Effector CD8-positive, alpha-beta T cell (primary cell): ENCODE measurements at places on chromosomes 1 and 21.

DNA sequence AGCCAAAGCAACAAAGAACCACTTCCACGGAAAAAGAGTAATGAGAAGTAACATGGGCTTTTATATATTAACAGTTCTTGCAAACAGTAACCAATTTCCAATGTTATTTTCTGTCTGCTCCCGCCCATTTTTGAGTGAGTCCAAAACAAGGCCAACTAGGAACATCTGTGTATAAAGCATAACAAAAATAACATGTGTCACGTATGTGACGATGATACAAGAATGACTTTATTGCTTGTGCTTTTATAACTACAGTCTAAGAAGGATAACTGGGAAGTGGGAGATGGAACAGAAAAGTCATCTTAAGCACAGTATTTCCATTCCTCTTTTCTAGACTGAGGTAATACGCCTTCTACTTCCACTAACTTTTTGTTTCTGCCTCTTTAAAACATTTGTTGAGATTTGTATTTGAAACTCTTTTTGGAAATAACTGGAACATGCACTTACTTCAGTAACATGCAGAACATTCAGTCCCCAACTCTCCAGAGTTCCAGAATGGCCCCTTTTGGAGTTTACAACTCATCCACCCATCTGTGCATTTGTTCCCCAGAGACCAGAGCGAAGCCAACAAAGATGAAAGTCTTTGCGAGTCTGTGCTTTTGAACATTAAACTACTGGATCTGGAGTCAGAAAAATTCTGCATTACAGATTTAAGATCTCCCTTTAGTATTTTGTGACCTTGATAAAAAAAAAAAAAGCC is 143.0 kb upstream of the ZRANB2 start:
- DNase-seq: no peak

DNA sequence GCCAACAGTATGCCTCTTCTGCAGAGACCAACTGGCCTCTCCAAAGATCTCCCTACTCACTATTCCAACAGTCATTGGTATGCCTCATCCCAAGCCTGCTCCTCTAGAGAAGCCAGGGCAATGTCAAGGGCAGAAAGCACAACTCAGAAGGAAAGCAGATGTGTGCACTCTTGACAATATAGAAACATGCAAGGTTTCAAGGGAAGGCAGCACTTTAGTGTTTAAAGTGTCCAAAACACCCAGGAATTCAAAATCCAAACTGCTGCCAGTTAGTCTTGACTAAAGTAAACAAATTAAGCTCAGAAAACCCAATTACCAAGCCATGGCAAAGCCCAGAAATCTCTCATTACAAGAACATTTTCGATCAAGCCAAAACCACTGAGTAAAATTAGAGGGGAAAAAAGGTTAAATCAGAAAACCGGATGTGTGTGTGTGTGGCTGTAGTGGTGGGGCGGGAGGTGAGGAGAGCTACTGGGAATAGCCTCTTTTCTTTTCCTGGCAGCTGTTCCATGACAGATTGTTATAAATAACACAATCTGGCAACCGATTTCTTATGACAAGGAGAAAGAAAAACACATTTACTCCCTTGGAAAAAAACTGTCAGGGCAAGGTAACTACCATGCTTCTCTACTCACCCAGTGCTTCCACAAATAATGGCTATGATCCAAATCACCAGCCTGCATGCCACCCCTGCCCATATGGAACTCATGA is 39.2 kb downstream of the EIF2B3 start:
- no peak for DNase-seq

GRCh38 chr1:29270929-29271521 is 34.7 kb downstream of the PTPRU start:
- DNase-seq: no peak

DNA sequence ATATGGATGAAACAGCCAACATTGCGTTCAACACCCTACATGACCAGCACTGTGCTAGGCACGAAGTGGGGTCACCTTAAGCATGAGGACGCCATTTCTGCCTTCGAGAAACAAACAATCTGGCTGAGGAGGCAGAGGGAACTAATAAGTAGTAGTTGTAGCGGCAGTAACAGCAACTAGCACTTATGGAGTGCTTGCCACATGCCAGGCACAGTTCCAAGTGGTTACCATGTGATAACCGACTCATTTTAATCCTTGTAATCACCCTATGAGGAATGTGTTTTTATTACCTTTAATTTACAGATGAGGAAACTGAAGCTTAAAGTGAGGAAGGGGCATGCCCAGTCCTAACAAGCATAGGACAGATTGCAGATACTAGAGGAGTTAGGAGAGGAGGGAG is 33.7 kb downstream of the KCND3 start:
- no peak for DNase-seq

GRCh38 chr1:59979666-59980065 is 53.1 kb upstream of the CYP2J2 start:
- no peak for DNase-seq

GRCh38 chr1:208381481-208381880 is 137.3 kb upstream of the PLXNA2 start:
- no peak for DNase-seq

- no peak for DNase-seq
These were observed 8.8 kb upstream of the TTLL10 start for GRCh38 chr1:1164701-1165451.

DNA sequence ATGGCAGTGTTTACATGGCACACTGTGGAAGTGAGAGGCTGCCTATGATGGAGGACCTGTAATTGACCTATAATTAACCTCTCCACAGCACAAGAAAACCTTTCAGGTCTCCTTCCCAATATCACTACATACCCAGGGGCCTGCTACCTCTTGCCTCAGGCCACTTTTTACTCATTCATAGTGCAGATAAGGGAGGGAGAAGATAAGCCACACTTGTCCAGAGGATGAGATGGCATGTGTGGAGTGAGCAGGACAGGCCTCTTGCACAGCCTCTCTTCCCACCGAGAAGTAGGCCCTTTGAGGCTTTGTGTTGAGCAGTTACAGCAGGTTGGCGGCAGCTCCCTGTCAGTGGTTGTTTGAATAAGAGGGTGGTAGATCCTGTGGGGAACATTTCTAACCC is 31.1 kb upstream of the IKBKE start:
- no peak for DNase-seq

- no peak for DNase-seq
These were observed 23.2 kb downstream of the F5 start for GRCh38 chr1:169563019-169563615.

DNA sequence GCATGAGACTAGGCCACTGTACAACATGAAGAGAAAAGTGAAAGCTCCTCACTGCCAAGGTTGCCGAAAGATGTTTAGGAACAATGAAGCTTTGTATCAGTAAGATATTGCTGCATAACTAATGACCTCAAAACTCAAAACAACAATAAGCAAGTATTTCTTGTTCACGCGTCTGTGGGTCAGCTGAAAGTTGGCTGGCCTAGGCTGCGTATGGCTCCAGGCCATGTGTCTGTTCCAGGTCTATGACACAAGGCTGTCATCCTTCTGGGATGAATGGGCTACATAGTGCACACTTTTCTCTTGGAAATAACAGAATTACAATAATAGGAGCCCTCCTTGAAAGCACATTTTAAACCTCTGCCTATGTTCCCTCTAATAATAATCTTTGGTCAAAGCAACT is 515.9 kb downstream of the PLPP3 start:
- DNase-seq: no peak
